ENCODE measurements at places on chromosomes 1 and 21.
A peak's percentile ranks its signal among the peaks of the same experiment; 100 is the strongest.

DNA sequence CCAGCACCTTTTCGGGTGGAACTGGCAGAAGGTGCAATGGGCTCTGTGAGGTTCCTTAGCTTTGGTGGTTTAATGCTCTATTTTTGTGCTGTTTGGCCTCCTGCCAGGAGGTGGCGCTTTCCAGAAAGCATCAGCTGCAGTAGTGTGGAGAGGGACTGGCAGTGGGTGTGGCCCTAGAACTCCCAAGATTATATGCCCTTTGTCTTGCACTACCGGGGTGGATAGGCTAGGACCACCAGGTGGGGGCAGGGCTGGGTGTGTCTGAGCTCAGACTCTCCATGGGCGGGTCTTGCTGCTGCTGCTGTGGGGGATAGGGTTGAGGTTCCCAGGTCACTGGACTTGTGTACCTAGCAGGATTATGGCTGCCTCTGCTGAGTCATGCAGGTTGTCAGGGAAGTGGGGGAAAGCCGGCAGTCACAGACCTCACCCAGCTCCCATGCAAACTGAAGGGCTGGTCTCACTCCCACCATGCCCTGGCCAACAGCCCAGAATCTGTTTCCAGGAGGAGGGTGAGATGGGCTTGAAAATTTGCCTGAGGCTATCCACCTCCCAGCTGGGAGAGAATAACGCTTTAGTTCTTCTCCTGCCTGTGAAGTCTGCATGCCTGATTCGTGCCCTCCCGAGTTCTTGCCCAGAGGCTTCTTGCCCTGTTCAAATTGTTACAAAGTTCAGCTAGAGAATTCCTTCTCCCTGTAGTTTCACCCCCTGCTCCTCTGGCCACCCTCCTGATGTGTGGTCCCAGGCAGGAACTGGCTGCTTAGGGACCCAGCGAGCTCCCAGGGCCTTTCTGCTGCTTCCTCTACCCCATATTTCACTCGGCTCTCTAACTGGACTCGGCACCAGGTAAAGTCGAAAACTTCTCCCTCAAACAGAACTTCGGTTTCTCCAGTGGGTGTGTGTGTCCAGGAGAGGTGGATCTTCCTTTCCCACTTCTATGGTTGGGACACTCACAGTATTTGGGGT, 76.5 kb upstream of the BTG3 start:
- DNase-seq = no peak

- no peak for DNase-seq
Measured at GRCh38 chr1:171754353-171754705, 12.5 kb upstream of the VAMP4 start.

GRCh38 chr1:91579658-91580228, 79.1 kb downstream of the CDC7 start:
- no peak for DNase-seq

DNA sequence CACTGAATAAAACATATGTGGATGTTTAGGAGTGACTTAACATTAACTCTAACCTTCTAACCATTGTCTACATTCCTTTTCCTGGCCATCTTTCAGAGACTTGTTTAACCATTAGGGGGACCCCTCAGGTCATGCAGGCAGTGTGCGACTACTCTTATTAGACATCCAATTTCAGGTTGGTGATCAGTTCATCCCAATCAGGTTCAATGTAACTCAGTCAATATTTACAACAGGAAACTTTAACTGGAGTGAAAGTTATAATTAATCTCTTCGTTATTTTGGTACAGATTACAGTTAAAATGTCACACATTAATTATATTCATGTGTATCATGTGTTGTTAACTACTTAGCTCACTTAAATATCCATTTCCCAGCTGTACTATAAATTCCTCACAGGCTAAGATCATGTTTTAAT, 68.8 kb upstream of the RGS1 start:
- DNase-seq = no peak

DNA sequence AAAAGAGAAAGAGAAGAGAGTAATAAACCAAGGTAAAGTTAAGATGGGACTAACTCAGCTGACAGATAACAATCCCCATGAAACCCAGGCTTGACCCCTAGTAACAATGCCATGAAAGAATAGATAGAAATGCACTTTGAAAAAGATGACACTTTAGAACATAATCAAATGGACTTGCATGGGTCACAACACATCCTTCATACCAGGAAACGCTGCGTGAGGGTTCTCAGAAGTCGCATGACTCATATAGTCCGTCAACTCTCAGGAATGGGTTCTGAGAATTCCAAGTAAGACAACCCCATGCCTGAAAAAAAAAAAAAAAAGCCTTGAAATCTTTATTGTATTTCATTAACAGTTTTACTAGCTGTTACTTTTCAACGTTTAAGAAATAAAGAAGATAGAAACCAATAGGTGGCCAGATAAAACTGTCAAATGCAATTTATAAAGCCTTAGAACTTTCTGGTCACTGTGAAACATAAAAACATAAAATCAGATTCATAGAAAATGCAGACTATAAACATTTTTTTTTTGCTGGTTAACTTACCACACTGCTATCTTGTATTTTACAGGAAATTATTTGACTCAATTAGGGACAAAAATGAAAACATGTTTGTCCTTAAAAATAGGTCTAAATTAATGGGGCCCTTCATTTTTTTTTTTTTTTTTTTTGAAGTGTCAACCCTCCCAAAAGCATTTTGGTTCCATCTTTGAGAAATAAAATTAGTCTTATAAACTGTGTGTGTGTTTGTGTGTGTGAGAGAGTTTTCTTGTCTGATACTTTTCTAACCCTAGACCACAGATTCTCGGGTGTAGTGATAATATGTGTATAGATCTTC, 202.1 kb downstream of the NCAM2 start:
- DNase-seq = peak; percentile 28

DNA sequence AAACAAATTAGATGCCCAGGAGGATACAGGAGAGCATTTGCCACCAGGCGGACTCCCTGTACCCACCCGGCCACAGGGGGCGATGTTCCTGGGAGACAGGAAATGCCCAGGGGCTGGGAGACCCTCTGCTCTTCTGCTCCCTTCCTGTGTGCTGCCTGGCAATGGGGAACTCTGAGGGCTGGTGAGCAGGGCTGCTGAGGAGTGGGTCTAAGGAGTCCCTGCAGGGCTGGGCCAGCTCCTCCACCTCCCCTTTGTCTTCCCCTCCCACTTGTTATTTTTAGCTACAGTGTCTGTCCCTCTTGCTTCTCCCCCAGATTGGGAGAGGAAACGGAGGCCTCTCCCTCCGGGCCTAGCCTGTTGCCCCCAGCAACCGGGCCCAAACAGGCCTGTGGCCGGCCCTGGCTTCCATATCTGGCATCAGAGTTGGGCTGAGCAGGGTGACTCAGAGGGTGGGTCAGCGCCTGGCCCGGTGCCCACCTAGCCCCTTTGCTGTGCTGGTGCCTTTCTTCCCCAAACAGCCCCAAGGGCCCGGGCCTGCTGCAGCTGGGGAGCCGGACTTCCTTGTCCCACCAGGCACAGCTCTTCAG, 11.6 kb downstream of the LMNA start:
- DNase-seq = no peak

- DNase-seq = no peak
Measured at GRCh38 chr1:71687376-71687775, 595.0 kb downstream of the NEGR1 start.

DNA sequence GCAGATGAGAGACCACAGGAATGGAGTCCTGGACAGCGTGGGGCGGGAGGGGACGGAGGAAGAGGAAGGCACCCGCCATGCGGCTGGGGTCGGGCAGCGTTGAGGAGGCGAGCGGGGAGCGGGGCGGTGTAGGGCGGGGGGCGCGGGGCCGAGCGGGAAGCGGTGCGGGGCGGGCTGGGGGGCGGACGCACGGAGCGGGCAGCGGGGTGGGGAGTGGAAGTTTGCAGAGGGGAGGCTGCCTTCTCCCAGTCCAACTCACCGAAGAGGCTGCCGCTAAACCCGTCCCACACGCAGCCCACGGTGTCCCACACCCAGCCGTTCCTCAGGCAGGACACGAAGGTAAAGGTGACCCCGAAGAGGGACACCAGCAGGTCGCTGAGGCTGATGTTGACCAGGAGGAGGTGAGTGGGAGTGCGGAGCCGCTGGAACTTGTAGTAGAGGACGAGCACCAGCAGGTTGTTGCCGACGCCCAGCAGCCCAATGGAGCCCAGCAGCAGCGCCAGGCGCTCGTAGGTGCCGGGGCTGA, 483 bp downstream of the CHML start:
- no peak for DNase-seq

- no peak for DNase-seq
Measured at GRCh38 chr21:42632336-42632751, 21.1 kb upstream of the PDE9A start.

GRCh38 chr1:164613176-164613575, 54.2 kb downstream of the PBX1 start:
- DNase-seq = no peak

DNA sequence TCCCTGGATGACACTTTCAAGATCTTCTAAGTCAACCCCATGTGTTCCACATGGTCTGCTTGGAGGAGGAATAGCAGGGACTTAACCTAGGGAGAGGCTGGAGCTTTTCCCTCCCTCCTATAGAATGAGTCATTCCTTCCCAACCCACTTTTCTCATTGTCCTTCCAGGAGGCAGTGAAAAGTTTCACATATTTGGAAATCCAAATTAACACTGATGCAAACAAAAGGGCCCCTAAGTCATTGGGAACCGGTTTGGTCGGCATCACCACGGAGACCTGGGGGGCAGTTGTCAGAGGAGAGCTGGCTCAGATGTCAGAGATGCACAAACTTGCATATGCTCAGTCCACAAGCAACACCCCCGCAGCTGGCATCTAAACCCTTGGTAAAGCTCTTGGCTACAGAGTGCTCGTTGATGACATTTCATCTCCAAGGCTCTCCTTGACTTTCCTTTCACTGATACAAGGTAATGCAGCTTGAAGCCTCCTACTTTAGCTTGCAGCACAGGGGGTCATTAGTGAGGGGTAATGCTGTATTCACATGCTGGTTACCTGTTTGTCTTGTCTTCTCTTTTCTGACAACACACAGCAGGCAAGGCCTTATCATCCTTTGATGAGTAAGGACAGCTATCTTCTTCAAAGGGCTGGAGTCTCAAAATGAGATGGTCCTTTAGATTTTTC, 12.3 kb upstream of the LRRC8D start:
- DNase-seq = no peak

GRCh38 chr1:212004895-212005608, 30.3 kb downstream of the INTS7 start:
- no peak for DNase-seq

DNA sequence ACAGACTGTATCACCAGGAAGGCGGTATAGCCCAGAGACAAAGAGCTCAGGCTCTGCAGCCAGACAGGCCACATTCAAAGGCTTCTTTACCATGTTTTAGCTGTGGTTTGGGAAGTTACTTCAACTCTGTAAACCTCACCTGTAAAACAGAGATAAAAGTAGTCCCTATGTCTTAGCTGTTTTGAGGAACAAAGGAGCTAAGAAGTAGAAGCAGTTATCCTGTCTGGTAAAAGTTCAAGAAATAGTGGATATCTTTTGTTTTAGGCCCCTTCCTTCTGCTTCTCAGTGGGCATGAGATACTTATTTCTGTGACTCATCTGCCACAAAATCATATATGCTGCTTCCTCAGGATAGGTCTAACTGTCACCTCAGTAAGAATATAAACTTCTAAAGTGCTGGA, 6.5 kb downstream of the CD34 start:
- DNase-seq = no peak

- DNase-seq = no peak
Measured at GRCh38 chr1:156213644-156213966, 798 bp downstream of the PMF1 start.

DNA sequence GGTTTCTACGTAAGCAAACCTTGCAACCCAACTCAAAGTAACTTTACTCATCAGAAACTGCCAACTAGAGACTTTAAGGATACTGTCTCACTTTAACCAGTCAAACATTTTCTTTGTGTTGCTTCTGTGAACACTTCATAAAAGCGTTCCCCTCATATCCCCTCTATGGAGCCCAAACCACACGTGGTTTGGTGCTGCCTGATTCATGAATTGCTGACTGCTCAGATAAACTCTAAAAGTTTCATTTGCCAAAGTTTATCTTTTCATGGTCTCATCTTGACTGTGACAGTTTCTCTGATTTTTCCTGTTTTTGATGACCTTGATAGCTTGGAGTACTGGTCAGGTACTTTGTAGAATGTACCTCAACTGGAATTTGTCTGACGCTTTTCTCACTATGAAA, 14.6 kb upstream of the RWDD3 start:
- no peak for DNase-seq

GRCh38 chr1:220321758-220322157, 49.5 kb upstream of the RAB3GAP2 start:
- no peak for DNase-seq

DNA sequence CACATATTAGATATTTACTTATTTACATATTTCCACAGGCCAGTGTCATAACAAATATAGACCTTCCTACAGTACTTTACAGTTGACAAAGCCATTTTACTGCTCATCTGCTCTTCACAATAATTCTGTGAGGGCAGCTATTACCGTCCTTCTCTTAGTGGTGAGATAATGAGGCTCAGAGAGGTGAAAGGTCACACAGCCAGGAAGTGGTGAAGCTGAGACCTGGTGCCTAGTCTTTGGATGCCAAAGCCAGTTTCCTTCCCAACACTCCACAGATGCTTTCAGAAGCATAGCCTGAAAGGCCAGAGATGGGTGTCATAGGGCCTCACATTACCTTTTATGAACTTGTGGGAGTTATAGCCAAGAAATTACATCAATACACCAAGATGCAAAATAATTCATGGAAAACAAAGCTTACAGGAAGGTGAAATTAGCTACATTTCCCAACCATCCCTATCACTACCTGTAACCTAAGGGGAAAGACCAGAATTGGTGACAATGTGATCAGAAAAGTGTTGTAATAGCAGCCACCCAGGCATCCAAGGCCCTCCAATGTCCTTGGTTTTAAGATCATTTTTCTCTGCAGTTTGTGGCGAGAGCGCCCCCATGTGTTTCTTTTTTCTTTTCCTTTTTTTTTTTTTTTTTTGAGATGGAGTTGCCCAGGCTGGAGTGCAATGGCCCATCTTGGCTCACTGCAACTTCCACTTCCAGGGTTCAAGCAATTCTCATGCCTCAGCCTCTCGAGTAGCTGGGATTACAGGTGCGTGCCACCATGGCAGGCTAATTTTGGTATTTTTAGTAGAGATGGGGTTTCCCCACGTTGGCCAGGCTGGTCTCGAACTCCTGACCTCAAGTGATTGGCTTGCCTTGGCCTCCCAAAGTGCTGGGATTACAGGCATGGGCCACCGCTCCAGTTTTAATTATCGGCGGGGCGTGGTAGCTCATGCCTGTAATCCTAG, 26.5 kb upstream of the RPL11 start:
- no peak for DNase-seq

- DNase-seq = no peak
Measured at GRCh38 chr1:33848205-33848937, 15.5 kb upstream of the HMGB4 start.

DNA sequence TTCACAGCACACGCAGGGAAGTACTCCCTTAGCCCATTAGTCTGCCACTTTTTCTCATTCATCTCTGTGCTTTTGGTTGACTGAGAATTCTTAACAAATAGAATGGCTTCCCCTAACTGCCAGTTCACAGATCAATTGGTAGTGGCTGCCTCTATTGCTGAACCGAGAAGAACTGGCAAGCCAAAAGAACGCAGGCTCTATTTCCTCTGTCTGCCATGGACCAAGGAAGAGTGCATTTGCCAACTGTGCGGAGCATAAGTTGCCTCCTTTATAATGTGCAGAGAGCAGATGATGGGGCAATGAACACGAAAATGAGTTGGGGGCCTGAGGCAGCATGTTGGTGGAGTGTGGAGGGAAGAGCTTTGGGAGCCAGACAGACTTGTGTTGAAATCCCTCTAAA, 483.1 kb upstream of the CAMK1G start:
- no peak for DNase-seq

Data from Panc1 (cell line).